NCI-H2107 (cell line): ENCODE measurements at places on chromosomes 3 and 15.
A peak's percentile ranks its signal among the peaks of the same experiment; 100 is the strongest.

GRCh38 chr3:71585887-71586809 is 2.6 kb upstream of the FOXP1 start:
- DNase-seq = no peak

DNA sequence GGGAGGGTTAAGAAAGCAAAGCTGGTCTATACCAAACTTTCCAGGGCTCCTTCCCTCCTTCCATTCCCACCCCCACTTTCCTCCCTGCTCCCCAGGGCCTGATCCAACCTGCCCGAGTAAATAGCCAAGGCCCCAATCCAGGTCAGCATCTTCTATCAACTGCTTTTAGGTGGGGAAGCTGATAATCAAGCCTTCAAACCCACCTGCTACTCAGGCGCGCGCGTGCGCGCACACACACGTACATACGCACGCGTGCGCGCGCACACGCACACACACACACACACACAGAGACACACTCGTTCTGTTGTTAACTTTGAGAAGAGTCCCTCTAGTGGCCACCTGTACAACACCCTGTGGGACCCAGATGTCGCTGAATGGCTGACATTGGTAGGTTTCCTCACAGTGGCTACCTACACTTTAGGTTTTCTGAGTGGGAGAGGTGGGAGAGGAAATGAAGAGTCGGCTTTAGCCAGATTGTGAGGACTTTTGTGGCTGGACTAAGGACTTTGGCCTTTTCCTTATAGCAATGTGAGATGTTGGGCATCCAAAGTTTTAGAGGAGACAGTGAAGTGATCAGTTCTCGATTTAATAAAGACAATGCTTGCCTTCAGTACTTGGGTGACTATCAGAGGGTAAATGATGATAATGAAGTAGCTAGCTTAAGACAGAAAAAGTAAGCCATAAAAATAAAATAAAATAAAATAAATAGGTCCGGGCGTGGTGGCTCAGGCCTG is 179.9 kb upstream of the C2CD4B start:
- peak; percentile 8 for DNase-seq

GRCh38 chr15:79311901-79312553 is 1.1 kb downstream of the TMED3 start:
- DNase-seq = no peak

DNA sequence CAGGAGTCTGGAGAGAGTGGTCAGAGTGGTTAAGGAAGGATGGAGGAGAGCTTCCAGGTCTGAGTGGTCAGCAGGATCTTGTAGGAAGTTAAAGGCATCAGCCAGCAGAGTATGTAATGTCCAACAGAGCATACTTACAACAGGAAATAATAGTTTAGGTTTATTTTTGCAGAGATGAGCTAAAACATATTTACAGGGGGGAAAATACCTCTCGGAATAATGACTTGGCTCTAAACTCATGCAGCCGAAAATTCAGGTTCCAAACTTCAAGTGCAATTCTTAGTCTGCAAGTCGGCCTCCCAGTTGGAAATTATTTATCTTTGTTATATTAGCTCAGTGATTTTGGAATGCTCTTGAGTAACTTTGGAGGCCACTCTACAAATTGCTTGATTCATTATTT is 385.0 kb upstream of the C2CD4B start:
- DNase-seq = no peak

GRCh38 chr15:58777107-58777506 is 6.0 kb downstream of the MINDY2 start:
- no peak for DNase-seq

GRCh38 chr15:68834346-68834745 is 13.7 kb upstream of the ANP32A start:
- no peak for DNase-seq

DNA sequence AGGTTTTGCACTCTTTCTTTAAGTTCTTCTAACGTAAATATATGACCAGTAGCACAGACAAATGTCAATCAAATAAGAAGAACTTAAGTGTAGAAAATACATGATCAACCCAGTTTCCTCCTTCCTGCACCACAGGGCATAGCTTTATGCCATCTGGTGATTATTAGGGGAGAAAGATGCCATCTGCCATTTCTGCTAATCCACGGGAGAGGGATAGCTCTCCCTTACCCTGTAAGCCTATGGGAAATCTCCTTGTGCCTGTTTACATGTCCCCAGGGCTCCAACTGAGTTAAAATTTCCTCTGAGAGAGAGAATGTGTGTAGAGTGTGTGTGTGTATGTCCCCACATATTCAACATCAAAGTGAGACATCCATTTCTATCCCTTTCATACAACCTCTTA is 135.9 kb downstream of the RSL24D1 start:
- no peak for DNase-seq
